ENCODE measurements at places on chromosomes 7 and 10.
A peak's percentile ranks its signal among the peaks of the same experiment; 100 is the strongest.

DNA sequence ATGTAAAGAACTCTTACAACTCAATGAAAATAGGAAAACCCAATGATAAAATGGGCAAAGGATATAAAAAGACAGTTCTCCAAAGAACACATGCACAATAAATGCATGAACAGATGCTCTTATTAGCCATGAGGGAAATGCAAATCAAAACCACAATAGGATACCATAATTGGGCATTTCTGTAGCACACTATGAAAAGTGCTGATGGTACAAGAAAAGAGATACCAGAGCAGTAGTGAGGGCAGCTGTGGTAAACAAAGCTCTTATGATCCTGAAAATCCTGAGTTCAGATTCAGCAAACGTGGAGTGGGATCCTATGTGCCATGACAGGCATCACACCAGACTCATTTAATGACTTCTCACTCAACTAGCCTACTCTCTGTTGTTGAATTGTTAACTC is 96.7 kb upstream of the SLC25A13 start:
- H3K27ac ChIP-seq, result no peak overlapping the region
- H3K4me1 ChIP-seq, result peaks cover 2% of the 10 kb centered on the region
- no peak overlapping the region for H3K4me3 ChIP-seq
- no peaks in the 10 kb centered on the region for H3K27me3 ChIP-seq

DNA sequence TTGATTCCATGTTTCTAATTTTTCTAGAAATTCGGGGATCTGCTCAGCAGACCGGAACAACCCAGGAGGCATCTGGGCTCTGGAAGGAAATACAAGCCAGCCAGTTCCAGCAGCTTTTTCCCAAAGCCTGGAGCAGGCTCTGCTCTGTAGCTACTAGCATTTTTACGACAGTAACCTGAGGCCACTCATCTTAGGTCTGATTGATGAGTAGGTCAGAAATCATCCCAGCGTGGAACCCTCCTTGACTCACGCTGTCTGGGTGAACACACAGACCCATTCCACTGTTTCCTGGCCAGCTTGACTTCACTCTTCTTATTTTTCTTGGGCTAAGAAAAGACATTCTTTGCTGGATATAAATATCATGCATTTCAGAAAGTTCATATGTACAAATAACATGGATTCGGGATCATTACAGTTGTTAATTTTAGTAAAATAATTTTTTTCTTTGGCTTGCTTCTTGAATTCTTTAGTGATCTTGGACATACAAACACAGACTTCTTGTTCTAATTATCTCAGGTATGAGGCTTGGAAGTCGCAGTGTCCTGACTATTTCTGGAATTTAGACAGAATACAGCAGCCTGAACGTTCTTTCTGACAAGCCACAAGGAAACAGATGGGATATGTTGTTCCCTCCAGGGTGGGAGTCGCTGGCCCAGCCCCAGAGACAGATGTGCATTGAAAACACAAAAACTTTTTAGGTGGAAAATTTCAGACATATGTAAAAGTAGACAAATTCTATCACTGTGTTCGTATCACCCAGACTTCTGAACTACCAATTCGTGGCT is 54.6 kb upstream of the PITRM1 start:
- no peak overlapping the region for H3K4me3 ChIP-seq
- H3K27ac ChIP-seq, result no peak overlapping the region
- DNase-seq, result no peak
- no peaks in the 10 kb centered on the region for H3K36me3 ChIP-seq
- no peaks in the 10 kb centered on the region for H3K4me1 ChIP-seq

- H3K4me3 ChIP-seq, result no peak overlapping the region
- H3K27me3 ChIP-seq, result no peaks in the 10 kb centered on the region
Measured at GRCh38 chr7:108211382-108212201, 81.4 kb upstream of the LAMB4 start.

DNA sequence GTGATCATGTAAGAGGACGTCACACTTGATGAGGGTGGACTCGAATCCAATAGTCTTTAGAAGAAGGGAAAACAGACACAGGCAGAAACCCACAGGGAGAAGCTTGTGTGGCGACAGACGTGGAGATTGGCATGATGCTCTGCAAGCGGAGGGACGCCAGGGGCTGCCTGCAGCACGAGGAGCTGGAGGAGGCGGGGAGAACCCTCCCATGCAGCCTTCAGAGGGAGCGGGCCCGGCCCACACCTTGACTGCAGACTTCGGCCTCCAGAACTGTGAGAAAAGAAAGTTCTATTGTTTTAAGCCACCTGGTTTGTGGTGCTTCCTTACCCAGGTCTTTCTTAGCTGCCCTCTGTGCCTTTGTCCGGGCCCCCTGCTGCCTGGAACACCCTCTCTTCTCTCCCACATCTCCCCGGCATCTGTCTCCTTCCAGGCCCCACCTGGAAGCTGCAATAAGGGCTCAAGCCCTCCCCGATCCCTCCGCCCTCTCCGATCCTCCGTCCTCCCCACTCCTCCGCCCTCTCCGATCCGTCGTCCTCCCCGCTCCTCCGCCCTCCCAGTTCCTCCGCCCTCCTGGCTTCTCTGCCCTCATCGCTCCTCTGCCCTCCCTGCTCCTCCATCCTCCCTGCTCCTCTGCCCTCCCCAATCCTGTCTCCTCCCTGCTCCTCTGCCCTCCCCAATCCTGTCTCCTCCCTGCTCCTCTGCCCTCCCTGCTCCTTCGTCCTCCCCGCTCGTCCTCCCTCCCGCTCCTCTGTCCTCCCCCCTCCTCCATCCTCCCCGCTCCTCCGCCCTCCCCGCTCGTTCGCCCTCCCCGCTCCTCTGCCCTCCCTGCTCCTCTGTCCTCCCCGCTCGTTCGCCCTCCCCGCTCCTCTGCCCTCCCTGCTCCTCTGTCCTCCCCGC is 17.4 kb upstream of the PRKAG2 start:
- no peak overlapping the region for H3K27ac ChIP-seq
- peaks cover 2% of the 10 kb centered on the region for H3K27me3 ChIP-seq
- H3K4me1 ChIP-seq, result peaks cover 3% of the 10 kb centered on the region

GRCh38 chr10:66180581-66181318 is 745.1 kb upstream of the LRRTM3 start:
- H3K4me1 ChIP-seq, result no peaks in the 10 kb centered on the region
- H3K36me3 ChIP-seq, result no peaks in the 10 kb centered on the region
- DNase-seq, result no peak
- no peak overlapping the region for H3K4me3 ChIP-seq
- H3K27ac ChIP-seq, result no peak overlapping the region

GRCh38 chr7:149147752-149148653 is 750 bp downstream of the ZNF398 start:
- peaks cover 4% of the 10 kb centered on the region for H3K4me1 ChIP-seq
- H3K36me3 ChIP-seq, result no peaks in the 10 kb centered on the region
- DNase-seq, result peak; percentile 69
- H3K4me3 ChIP-seq, result peak overlapping the region; percentile 74
- peak overlapping the region; percentile 91 for H3K27ac ChIP-seq

DNA sequence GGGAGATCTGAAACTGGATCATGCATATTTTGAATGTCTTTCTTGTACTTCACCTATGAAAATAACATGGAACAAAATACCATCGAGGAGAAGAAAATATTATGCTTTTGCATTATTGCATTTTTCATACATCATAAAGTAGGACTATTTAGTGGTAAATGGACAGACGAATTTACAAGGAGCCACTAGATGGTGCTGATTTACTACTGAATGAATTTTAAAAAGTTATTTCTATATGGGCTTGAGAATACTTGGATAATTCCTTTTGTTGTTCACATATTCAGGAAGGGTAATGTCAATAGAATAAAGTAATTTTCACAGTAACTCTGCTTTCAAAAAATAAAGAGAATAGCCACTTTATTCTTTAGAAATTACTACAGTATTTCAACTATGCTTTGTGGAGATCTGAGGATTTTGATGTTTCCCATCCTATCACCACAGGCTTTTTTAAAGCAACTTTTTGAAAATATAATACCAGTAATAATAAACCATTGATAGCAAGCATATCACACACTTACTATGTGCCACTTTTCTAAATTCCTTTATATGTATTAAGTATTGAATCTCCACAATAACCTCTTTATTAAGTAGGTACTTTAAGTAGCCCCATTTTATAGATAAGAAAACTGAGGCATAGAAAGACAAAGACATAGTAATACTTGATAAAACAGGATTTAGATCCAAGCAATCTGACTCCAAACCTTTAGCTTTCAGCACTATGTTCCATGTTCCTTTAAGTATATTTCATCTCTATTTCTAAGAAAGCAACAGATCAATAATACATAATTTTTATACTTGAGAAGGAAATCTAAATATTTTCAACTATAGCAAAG is 38.6 kb downstream of the NEBL start:
- no peaks in the 10 kb centered on the region for H3K27me3 ChIP-seq
- no peak for DNase-seq
- H3K4me1 ChIP-seq, result no peaks in the 10 kb centered on the region
- H3K27ac ChIP-seq, result no peak overlapping the region
- no peak overlapping the region for H3K4me3 ChIP-seq

GRCh38 chr10:34475786-34476185 is 339.3 kb downstream of the PARD3 start:
- H3K27ac ChIP-seq, result no peak overlapping the region
- H3K4me1 ChIP-seq, result no peaks in the 10 kb centered on the region
- no peaks in the 10 kb centered on the region for H3K36me3 ChIP-seq
- H3K27me3 ChIP-seq, result no peaks in the 10 kb centered on the region

- no peak overlapping the region for H3K27ac ChIP-seq
- H3K27me3 ChIP-seq, result no peaks in the 10 kb centered on the region
- peaks cover 7% of the 10 kb centered on the region for H3K4me1 ChIP-seq
- DNase-seq, result peak; percentile 74
Measured at GRCh38 chr10:29619241-29619669, 15.5 kb downstream of the SVIL start.

DNA sequence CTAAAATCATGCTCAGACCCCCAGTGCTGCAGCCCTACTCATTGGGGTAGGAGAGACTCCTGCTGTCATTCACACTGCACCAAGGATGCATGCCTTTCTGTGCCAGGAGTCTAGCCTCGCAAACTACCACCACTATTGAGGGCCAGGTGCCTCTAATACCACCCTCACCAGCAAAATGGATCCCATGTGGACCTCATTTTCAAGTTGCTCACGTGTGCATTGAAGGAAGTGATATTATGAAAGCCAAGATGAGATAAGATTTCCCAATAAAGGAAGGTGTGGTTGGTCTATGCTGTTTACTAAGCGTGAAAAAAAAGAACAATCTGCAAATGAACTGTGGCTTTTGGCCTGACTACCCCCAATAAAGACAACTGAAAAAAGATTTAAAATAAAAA is 7.2 kb upstream of the LAMTOR4 start:
- no peaks in the 10 kb centered on the region for H3K36me3 ChIP-seq
- no peak overlapping the region for H3K27ac ChIP-seq
- no peaks in the 10 kb centered on the region for H3K27me3 ChIP-seq
- DNase-seq, result no peak

- no peak for DNase-seq
- no peak overlapping the region for H3K27ac ChIP-seq
- no peaks in the 10 kb centered on the region for H3K27me3 ChIP-seq
- H3K4me1 ChIP-seq, result no peaks in the 10 kb centered on the region
Measured at GRCh38 chr7:111678281-111678680, 116.0 kb upstream of the IMMP2L start.
